ENCODE measurements at places on chromosomes 6 and 20.

DNA sequence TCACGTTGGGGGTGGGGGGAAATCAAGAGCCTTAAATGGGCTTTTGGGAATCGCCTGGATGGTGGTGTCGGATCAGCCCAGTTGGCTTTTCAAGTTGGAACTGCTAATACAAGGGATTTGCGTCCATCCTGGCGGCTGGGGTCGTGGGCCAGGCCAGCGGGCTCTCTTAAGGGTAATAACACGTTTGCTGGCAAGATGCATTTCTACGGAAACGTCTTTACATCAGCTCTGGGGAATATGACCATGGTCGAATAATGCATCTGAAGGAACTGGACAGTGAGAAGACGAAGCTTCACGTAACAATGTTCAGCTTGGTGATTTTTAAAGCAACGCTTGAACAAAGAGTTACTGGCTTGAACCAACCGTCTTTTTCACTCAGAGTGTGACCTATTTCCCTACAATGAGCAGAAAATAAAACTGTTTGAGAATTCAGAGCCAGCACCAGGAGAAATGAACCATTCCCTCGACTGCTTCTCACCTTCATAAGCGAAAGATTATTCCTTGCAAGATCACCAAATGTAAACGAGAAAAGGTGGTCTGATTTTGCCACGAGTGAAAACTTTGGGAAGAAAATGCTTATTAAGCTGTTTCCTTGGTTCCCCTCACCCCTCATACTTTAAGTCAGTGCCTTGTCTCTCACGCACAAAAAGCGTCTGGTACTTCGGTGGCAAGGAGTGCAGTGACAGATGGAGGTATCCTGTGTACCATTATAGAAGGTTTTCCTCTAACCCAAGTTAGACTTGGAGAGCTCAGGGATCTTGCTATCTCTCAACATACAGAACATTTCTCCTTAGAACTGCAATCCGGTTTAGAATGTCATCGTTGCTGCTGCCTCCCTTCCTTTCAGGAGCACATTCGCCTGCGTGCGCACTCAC, 1.4 kb upstream of the MARCKS start:
- no peak for DNase-seq

DNA sequence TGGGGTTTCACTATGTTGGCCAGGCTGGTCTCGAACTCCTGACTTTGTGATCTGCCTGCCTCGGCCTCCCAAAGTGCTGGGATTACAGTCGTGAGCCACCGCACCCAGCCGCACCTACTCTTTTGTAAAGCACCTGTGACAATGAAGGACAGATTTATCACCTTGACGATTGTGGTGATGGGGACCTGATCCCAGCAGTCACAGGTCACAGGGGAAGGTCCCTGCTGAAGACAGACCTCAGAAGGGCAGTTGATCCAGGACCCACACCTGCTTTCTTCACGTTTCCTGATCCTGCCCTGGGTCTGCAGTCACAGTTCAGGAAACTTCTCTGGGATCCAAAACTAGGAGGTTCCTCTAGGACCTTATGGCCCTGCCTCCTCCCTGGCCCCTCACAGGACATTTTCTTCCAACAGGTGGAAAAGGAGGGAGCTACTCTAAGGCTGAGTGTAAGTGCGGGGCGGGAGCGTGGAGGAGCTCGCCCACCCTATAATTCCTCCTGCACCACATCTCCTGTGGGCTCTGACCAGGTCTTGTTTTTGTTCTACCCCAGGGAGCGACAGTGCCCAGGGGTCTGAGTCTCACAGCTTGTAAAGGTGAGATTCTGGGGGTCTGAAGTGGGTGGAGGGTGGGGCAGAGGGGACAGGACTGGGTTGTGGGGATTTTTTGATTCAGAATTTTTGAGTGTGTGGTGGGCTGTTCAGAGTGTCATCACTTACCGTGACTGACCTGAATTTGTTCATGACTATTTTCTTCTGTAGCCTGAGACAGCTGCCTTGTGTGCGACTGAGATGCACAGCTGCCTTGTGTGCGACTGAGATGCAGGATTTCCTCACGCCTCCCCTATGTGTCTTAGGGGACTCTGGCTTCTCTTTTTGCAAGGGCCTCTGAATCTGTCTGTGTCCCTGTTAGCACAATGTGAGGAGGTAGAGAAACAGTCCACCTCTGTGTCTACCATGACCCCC, 3.0 kb downstream of the HLA-E start:
- peak; percentile 41 for DNase-seq

- DNase-seq, result peak; percentile 59
Measured at GRCh38 chr20:23995905-23996666, 7.5 kb upstream of the GGTLC1 start.

- DNase-seq, result no peak
Measured at GRCh38 chr6:12288211-12288618, 1.9 kb upstream of the EDN1 start.

GRCh38 chr6:24357336-24358218, at the start of gene DCDC2:
TSS of gene DCDC2 (minus strand) at chr6:24358059. CDS start at chr6:24357750, 309 bp downstream.
- peak; percentile 51 for DNase-seq

- DNase-seq, result no peak
Measured at GRCh38 chr6:166737261-166737660, 110.2 kb upstream of the RPS6KA2 start.

- DNase-seq, result no peak
Measured at GRCh38 chr6:165998072-165998471, 169.6 kb downstream of the TBXT start.

GRCh38 chr6:81897793-81898192, 145.3 kb upstream of the TENT5A start:
- no peak for DNase-seq

GRCh38 chr6:157570752-157571151, 189.8 kb downstream of the ZDHHC14 start:
- no peak for DNase-seq

DNA sequence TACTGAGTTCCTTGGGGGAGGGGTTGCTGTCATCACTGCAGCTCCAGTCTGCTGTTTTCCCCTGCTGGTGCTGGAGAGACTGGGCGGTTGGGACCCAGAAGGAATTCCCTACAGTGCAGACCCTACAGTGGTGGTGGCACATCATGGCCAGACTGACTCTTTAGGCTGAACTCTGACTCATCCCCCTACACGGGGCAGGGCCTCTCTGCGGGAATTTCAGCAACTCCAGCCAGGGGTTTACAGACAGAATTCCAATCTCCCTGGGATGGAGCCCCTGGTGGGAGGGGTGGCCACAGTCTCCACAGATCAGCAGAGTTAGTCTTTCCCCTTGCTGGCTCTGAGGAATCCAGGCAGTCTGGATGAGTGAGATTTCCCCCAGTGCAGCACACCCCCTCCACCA, 46.9 kb upstream of the MAPK13 start:
- no peak for DNase-seq

DNA sequence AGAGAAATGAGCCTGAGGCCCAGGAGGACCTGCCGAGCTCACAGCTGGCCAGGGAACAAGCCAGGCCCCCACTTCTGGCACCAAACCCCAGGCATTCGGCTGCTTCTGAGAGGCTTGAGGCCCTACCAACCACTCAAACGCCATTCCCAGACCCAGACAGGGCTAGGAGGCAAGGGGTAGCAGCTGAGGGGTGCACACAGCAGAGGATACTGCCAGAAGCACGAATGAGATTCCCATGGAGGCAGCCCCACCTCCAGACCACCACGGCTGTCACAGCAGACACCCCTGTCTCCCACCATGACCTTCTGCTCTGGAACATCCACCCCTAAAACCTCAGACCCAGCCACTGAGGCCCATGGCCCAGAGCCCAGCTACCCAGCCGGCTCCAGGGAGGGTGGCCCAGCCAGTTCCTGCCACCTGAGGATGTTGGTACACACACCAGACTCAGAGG, 36.1 kb downstream of the NTSR1 start:
- no peak for DNase-seq

DNA sequence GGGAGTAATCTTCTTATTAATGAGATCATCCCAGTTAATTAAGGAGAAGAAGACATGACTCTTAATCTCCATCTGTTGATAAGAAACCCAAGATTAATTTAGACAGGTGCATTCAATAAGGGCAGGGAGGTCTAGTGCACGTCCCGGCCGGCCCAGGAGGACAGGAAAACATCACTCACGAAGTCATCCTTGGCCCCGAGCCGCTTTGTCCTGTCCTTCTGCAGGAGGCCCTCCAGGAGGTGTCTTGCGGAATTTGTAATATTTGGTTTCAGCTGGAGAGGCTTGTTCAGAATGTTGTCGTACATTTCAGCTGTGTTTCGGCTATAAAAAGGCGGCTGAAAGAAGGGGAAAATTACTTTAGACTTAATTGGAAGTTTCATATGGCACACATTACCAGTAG, 118.4 kb upstream of the SLC2A12 start:
- DNase-seq, result no peak
